Calu3 (cell line): ENCODE measurements at places on chromosomes 7 and 10. TPM values are rescaled to one million over a fixed set of nuclear protein-coding genes. Genes with fewer than 3 reads are reported as not detected.

GRCh38 chr7:50591098-50591479 lies 25.9 kb upstream of the DDC start:
- no peaks in the 10 kb centered on the region for H3K27me3 ChIP-seq
- peaks cover 41% of the 10 kb centered on the region for H3K36me3 ChIP-seq
- DNase-seq = no peak
- H3K4me1 ChIP-seq = peaks cover 15% of the 10 kb centered on the region

- peak overlapping the region; percentile 48 for H3K4me3 ChIP-seq
- peaks cover 95% of the 10 kb centered on the region for H3K27me3 ChIP-seq
- DNase-seq = no peak
- no peaks in the 10 kb centered on the region for H3K36me3 ChIP-seq
Observed at GRCh38 chr7:155533120-155533826, 13.1 kb downstream of the CNPY1 start.

- H3K36me3 ChIP-seq = peaks cover 10% of the 10 kb centered on the region
- no peak for DNase-seq
- no peak overlapping the region for H3K4me3 ChIP-seq
Observed at GRCh38 chr10:62253704-62254103, 14.9 kb downstream of the RTKN2 start.

ZNF438 gene
- total RNA-seq = 4.0 and 4.3 TPM in 2 replicates

CAMK2B gene
- total RNA-seq = 0.12 TPM in 1 of 2 replicates, not detected in the other

GRCh38 chr7:108598153-108598552 lies 28.5 kb downstream of the DNAJB9 start:
- H3K4me1 ChIP-seq = no peaks in the 10 kb centered on the region
- H3K4me3 ChIP-seq = no peak overlapping the region
- H3K36me3 ChIP-seq = no peaks in the 10 kb centered on the region
- DNase-seq = no peak
- no peak overlapping the region for H3K27ac ChIP-seq

- no peaks in the 10 kb centered on the region for H3K27me3 ChIP-seq
- no peak overlapping the region for H3K4me3 ChIP-seq
- no peaks in the 10 kb centered on the region for H3K36me3 ChIP-seq
- H3K4me1 ChIP-seq = peaks cover 15% of the 10 kb centered on the region
- H3K27ac ChIP-seq = no peak overlapping the region
Observed at GRCh38 chr7:27576360-27576944, 86.2 kb downstream of the HIBADH start.

GRCh38 chr10:6185039-6185716 lies 17.6 kb upstream of the PFKFB3 start:
- H3K4me3 ChIP-seq = no peak overlapping the region
- H3K27me3 ChIP-seq = no peaks in the 10 kb centered on the region
- H3K4me1 ChIP-seq = peaks cover 12% of the 10 kb centered on the region
- no peak for DNase-seq
- no peak overlapping the region for H3K27ac ChIP-seq
- no peaks in the 10 kb centered on the region for H3K36me3 ChIP-seq

DNA sequence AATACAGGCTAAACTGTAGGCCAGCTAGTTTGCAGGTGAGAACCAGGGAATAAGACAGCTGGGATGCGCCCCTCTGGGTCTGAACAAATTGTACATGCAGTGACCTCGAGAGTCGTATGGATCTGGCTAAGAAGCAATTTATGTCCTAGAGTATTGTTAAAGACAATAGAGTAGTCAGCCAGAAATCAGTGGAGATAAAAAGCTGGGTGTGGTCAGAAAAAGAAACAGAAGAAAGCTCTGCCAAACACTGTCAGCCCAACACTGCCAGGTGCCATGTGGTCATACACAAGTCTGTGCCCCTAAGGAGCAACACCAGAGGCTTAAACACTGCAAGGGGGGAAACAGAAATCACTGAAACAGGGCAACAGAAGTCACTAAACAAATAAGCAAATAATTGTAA lies 62.2 kb downstream of the CNOT4 start:
- H3K4me3 ChIP-seq = no peak overlapping the region
- no peaks in the 10 kb centered on the region for H3K36me3 ChIP-seq
- H3K27me3 ChIP-seq = no peaks in the 10 kb centered on the region
- H3K4me1 ChIP-seq = peaks cover 20% of the 10 kb centered on the region

DNA sequence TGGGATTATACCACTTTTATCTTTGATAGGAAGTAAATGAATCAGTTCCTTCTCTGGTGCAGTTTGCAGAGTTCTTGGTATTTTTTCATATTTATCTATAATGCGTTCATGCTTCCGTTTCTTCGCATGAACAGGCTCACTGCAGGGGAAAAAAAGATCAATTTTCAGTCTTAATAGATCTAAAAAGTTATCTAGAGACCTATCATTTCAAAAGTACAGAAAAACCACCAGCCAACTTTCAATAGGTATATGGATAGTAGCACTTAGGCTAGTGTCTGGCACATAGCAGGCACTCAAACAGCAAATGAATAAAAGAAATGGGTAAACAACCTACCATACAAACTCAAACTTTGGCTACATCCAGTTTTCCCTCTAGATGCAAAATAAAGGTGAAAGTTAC lies 5.5 kb downstream of the NOC3L start:
- no peak overlapping the region for H3K27ac ChIP-seq
- H3K4me3 ChIP-seq = no peak overlapping the region
- no peak for DNase-seq
- H3K4me1 ChIP-seq = peaks cover 13% of the 10 kb centered on the region
- peaks cover 2% of the 10 kb centered on the region for H3K36me3 ChIP-seq

DNA sequence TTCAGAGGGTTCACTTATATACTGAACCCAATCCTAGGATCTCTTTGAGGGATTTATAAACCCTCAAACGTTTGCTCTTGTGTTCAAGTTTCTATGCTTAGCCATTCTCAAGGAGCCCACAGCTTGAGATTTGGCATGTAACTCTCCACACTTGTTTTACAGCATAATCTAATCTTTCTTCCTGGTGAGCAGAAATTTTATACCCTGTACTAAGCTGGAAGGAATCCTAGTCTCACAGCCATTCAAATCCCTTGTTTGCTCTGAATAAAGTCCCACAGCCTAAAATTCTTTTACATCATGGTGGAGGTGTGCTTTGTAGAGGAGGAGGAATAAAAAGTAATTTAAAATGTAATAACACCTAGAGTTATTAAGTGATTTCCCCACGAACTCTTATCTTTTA lies 5.3 kb upstream of the AGR2 start:
- DNase-seq = no peak
- no peak overlapping the region for H3K4me3 ChIP-seq
- H3K27me3 ChIP-seq = no peaks in the 10 kb centered on the region

PLAU gene
- total RNA-seq = 655 and 706 TPM in 2 replicates

DNA sequence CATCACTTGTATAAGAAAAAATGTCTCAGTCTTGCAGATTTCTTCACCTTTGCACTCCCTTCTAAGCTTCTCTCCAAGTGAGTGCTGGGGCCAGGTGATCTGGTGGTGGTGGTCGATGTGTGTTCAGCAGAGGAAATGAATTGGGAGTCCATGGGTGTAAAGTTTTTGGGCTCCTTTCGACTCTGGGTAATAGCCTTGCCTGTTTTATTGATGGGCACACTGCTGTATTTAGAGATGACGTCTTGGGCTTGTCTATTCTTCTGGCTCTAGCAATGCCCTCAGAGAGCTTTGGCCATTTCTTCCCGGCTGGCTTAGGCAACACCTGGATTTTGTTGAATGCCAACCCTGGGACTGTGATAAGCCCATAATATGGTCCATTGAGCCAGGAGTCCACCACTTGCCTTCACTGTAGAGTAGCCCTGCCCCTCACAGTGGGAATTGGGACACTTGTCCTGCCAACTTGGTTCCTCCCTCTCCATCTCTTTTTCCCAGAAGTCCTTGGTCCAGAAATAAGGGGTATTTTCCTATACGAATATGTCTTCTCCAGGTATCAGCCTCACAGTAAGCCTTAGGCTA lies 11.7 kb downstream of the PNLIP start:
- no peaks in the 10 kb centered on the region for H3K36me3 ChIP-seq
- no peaks in the 10 kb centered on the region for H3K27me3 ChIP-seq
- DNase-seq = no peak
- no peak overlapping the region for H3K4me3 ChIP-seq
- no peaks in the 10 kb centered on the region for H3K4me1 ChIP-seq

DNA sequence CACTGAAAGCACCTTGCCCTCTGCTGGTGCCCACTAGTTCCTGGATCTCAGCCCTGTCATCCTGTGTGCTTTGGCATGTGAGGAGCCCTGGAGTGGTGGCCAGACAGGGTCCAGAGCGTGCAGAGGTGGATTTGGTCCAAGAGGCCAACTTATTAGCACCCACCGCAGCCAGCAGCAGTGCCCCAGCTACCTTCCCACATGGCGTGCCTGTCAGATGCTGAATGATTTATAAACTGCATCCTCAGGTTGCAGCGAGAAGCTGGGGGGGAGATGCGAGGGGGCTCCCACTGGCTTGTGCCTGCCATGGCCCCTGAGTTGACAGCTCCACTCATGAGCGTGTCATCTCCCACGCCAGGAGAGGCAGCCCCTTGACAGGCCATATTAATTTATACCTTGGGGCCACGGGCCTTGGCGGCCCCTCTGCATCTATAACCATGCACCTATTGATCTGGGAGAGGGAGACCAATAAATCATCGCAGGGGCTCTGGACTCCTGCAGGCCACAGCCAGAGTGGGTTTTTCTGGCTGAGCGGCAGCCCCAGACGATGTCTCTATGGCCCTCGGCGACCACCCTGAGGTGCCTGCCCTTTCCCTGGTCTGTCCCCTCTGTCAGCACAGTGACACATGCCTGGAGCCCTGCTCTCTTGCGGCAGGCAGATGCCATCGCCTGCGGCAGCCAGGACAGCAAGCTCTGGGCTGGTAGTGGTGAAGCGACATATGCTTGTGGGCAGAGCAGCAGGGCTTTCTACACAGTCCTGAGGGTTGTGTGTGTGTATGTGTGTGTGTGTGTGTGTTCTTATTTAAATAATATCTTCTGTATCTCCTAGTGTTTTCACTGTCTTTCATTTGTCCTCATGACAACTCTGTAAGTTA lies 120.8 kb downstream of the CDH23 start:
- H3K27ac ChIP-seq = no peak overlapping the region
- no peaks in the 10 kb centered on the region for H3K36me3 ChIP-seq
- peaks cover 62% of the 10 kb centered on the region for H3K27me3 ChIP-seq

DNA sequence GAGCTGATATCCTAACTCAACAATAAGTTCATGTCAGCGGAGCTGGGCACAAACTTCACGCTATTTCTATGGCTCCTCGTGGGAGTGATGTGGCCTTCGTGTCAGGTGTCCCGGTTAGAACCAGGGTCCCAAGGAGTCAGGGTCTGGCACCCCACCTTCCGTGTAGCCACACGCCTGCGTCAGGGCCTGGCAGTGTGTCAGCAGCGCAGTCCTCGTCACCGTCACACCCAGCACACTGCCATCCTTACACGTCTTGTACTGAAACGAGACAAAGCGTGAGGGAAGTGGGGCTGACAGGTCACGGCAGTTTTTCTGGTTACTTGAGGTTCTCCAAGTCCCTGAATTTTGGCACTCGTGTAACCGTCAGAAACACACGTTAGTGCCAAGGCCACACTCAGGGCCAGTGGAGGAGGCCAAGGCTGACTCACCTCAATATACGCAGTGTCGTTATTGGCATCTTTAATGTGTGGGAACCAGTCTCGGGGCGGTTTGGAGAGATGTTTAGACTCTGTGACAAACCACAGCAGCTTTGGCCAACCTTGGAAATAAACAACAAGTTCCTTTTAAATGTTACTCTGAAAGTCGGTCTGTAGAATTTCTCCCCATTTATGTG lies 254.7 kb downstream of the ZMYND11 start:
- no peaks in the 10 kb centered on the region for H3K36me3 ChIP-seq
- H3K4me1 ChIP-seq = no peaks in the 10 kb centered on the region
- no peaks in the 10 kb centered on the region for H3K27me3 ChIP-seq
- no peak overlapping the region for H3K27ac ChIP-seq

GRCh38 chr7:31794851-31795344 lies 107.9 kb downstream of the PPP1R17 start:
- no peaks in the 10 kb centered on the region for H3K27me3 ChIP-seq
- H3K27ac ChIP-seq = no peak overlapping the region
- DNase-seq = no peak
- H3K4me3 ChIP-seq = no peak overlapping the region
- no peaks in the 10 kb centered on the region for H3K36me3 ChIP-seq

DNA sequence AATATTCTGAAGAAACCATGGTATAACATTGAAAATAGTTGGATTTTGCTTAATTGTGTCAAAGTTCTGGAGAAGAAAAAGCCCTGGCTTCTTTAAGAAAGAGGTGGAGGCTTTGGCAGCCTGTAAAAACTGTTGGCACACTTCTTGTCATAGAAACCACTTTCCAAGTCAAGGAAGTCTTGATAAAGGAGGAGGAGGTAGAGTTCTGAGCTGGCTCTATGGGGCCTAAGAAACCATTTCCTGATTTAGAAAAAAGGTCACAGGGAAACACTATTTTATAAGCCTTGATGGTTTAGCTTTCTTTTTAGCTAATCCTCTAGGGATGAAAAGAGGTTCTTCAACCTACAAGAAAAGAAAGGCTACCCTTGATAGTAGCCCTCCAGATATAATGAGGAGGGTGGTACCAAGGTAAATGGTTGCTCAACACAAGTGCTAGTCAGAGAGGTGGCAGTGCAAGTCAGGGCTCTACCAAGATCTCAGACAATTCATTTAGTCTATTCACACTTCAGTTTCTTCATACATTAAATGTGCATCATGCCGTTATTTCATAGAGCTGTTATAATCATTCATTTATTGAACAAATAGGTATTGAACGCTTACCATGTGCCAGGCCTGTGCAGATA lies 346.9 kb downstream of the RNLS start:
- H3K4me3 ChIP-seq = no peak overlapping the region
- no peak overlapping the region for H3K27ac ChIP-seq
- H3K4me1 ChIP-seq = peaks cover 16% of the 10 kb centered on the region
- DNase-seq = no peak

- H3K27ac ChIP-seq = no peak overlapping the region
- no peaks in the 10 kb centered on the region for H3K36me3 ChIP-seq
- no peaks in the 10 kb centered on the region for H3K27me3 ChIP-seq
- H3K4me1 ChIP-seq = no peaks in the 10 kb centered on the region
Observed at GRCh38 chr10:52063159-52063558, 250.9 kb upstream of the DKK1 start.

ZNF804B gene
- not detected in 2 replicates for total RNA-seq
